Mucosa of descending colon (tissue), 3 donors: ENCODE measurements at places on chromosomes 1 and 21.

- DNase-seq, result no peak
These were observed 26.0 kb upstream of the CHAF1B start for GRCh38 chr21:36359185-36359584.

DNA sequence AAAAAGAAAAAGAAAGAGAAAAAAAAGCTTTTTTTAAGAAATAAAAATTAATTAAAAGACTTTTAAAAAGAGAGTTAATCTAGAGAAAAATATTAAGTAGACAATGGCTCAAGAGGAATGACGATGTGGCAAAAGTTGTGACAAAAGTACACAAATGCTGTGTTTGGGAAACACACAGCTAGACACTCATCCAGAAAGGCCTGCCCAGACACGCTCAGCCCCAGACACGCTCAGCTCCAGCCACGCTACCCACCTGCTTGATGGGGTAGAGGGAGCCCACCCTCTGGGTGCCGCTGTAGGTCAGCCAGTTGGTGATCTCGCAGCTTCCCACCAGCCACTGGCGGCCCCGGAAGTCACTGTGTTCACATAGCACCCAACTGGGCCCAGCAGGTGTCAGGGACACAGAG, 10.2 kb downstream of the CD52 start:
- no peak for DNase-seq

DNA sequence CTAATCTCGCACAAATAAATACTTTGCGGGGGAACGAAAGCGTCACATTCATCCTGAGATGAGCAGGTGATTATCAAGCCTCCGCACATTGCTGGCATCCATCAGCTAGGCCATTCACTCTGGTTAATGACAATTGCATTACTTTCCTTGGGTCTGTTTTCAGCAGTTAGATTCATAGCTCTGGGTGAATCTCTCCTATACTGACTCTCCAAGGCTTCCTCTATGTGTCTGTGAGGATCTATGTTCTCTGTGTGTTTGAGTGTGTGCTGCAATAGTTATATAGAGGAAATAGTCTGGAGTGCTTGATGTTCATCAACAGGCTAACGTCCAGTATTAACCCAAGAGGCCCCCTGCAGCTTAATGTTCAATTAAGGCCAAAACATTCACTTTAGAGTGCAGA, 133.0 kb upstream of the CTTNBP2NL start:
- DNase-seq, result no peak

DNA sequence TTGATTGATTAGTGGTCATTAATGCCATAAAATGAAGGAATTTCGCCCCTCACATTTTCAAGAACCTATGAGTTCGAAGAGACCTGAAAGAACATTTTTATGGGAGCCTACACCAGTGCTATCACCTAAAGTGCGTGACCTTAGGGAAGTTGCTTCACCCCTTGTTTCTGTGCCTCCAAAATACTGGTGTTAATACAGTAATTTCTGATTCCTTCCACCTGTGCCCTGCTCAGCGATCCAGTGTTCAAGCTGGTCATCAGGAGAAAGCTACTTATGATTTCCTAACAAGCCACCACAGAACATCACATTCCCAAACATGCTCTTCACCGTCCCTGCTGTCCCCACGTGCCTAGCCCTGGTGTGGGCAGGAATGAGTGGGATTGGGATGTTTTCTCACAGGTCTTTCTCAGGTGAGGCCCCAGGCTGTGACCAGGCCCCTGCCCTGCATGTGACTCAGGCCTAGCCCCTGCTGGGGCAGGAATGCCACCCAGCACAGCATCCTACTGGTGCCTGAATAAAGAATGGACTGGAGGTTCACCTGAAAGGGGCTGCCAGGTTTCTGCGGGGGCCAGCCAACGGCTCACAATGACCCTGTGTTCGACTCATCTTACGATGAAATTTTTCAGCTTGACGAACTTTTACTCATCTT, 60.3 kb downstream of the CD247 start:
- DNase-seq, result no peak

- DNase-seq, result no peak
These were observed 325.6 kb downstream of the TTLL7 start for GRCh38 chr1:83673312-83673711.

- no peak for DNase-seq
These were observed 45.5 kb downstream of the CACHD1 start for GRCh38 chr1:64515427-64515826.

DNA sequence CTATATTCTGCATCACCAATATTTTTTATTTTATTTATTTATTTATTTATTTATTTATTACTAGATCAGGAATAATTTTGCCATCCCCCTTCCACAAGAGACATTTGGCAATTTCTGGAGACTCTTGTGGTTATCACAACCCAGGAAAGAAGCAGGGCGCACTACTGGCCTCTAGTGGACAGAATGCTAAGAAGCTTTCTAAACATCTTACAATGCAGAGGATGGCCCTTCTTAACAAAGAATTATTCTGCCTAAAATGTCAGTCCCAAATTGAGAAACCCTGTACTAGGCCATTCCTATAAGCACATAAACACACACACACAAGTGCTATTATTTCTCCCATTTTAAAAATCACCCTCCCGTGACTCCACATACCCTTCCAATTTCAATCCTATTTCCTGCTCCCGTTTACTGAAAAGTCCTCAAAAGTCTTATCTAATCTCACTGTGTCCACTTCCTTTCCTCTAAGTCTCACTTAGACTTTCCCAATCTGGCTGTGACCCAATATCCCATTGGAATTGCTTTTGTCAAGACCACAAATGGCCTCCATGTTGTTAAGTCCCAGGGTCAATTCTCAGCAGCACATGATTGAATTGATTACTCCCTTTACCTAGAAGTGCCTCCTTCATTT, 43.7 kb upstream of the RNF11 start:
- DNase-seq, result peak; percentile 88

GRCh38 chr1:208052135-208052534, 141.2 kb upstream of the CD34 start:
- DNase-seq, result no peak

GRCh38 chr1:195594322-195594721, 1013.9 kb downstream of the KCNT2 start:
- no peak for DNase-seq

DNA sequence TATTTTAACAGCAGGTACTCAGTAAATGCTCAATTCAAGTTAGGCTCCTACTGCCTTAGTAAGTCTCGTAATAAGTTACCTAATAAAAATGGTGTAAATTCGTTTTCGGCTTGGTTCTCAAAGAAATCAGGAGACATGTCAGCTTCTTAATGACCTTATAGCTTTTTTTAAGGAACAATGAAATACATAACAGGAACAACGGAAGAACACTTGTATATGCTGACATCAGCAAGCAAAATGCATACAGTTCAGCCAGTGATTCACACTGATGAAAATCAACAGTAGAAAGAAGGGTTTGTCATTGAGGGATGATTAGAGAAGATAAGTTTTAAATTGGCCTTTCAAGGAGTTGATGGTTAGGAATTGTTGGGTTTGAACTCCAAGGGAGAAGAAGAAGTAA, 13.3 kb downstream of the RPTN start:
- no peak for DNase-seq

GRCh38 chr1:228500143-228500734, 13.1 kb downstream of the RNF187 start:
- DNase-seq, result no peak

GRCh38 chr1:57518496-57518895, 94.6 kb upstream of the DAB1 start:
- no peak for DNase-seq

DNA sequence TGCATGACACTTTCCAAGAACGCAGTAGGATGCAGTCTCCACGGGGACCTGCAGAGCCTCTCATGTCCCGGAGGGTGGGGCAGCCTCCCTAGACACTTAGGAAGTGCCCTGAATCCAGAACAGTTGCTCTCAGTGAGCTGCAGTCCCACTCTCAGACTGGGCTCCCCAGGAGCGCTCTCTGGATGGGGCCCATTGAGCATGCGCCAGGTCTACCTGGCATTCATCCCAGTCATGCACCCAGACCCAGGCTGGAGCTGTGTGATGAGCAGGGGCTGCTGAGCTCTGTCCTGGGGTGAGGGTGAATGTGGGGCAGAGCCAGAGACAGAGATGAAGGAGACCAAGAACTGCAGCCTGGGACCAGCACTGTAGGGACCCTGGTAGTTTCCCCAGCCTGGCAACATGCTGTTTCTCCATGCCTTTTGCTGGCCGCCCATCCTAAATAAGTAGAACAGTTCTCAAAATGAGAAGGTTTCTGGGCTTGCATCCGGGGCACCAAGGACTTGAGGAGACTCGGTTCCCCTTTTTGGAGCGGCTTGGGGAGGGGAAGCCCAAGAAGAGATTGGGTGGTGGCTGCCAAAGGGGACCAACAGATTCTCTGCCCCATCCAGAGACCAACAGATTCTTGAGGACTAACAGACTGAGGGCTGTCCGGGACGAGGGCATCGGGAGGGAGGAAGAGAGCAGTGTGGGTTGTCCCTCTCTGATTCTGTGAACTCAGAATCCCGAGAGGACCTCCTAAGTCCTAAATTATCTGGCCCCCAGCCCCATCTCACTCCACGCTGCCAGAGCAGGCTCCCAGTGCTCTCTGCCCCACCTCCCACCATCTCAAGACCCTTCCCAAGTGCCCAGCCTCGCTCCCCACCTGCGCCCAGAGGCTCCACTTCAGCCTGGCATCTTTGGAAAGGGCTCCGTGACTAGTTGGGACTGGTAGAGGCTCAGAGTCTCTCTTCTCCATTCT, 1.0 kb upstream of the PGLYRP4 start:
- DNase-seq, result no peak

DNA sequence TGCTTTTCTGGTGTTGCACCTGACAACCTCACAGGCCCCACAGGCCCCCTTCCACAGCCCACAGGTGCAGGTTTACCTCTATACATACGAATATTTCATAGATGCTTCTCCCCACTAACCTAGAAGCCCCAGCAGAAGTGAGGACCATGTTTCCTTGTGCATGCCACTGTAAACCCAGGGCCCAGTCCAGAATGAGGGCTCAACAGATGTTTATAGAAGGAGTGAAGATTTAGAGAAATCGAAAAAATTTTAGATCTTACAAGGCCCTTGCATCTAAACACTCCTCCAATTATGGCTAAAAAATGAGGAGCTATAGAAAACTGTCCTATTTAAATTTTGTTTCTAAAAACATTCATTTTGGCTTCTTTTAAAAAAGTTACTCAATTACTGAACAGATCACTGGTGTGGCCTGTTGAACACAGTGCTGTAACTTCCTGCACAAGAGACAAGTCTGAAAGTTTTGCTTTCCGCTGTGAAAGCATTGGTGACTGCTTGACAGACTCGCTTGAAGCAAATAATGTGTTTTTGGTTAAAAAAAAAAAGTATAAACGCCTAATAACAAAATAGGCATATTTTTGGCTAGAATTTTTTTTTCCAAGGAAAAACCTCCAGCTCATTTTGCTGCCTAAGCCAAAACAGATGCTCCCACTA, 1.2 kb downstream of the ABCB10 start:
- DNase-seq, result no peak

DNA sequence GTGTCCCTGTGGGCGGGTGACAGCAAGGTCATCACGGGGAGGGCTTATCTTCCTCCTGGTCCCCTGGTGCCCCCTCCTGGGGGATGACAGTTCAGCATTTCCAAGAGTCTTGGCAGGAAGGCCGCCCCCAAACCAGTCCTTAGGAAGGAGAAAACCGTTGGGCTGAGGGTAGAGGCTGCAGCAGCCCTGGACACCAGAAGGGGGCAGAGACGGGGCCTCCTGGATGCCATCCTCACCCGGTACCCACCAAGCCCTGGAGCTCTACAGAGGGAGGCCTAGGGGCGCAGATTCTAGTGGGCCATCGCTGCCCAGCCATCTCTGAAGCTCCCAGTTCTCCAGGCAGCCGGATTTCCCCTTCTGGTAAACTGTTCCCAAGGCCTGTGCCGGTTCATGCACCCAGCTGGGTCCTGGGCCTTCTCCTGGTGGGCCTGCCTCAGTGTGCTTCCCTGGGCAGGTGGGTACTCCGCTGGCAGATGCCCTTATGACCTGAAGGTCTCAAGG, 14.8 kb upstream of the ZNF669 start:
- DNase-seq, result no peak

DNA sequence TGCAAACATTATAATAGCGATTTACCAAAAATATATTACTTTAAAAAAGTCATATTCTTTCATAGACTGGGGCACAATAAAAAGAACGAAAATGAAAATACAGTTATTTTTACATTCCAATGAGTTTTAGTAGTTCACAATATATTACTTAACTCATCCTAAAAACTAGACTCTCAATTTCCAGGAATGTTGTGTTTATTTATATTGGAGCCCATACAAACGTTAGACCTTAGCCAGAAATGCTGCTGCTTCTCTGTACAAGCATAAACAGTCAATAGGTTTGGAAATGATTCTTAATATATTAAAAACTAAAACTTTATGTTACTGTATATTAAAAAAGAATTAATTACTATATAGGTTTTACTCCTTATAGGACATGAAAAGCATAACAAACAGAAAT, 302.3 kb downstream of the BRINP3 start:
- no peak for DNase-seq

DNA sequence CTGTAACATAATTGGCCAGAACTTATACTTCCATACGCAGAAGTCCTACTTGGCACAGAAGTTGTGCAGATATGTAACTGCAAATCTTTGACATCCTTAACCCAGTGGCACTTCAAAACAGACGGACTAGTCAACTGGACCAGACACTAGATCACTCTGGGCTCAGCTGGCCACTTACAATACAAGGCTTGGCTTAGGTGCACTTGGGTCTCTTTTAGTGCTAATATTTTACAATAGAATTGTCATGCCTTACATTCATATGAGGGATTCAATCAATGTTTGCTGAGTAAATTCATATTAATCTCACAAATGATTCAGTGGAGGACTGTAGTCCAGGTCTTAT, 20.1 kb downstream of the XKR8 start:
- no peak for DNase-seq

DNA sequence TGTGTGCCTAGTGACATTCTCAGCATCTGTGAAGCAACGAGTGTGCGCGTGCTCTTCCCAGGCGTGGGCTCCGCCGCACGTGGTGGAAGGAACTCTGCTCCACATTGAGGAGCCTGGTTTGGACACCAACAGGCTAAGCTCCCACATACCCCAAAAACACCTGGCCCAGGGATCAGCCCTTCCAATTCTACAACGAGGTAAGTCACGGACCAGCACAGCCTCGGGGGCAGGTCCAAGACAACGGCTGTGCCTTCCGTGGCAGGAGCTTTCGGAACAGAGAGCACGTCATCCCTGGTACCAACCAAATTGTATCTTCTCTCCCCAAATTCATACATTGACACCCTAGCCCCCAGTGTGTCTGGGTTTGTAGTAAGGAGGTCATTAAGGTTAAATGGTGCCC, 27.2 kb upstream of the PDE9A start:
- no peak for DNase-seq

- DNase-seq, result no peak
These were observed 5.7 kb upstream of the FASLG start for GRCh38 chr1:172653015-172653709.
